ENCODE measurements at places on chromosomes 3 and 15. TPM values are rescaled to one million over a fixed set of nuclear protein-coding genes. Genes with fewer than 3 reads are reported as not detected.

The CAND2 gene
- 2.4 TPM for total RNA-seq

The ALDH1A2 gene
- total RNA-seq = 70.9 TPM

The SCN11A gene
- not detected for total RNA-seq

The ZNF774 gene
- total RNA-seq = 1.4 TPM

The PLS1 gene
- total RNA-seq = 0.85 TPM

The SUCNR1 gene
- not detected for total RNA-seq

The C3orf52 gene
- total RNA-seq = 6.7 TPM

The SMCO1 gene
- not detected for total RNA-seq

The P2RY13 gene
- total RNA-seq = not detected

The TRIM42 gene
- total RNA-seq = not detected

The LRRIQ4 gene
- total RNA-seq = not detected

The TGM5 gene
- not detected for total RNA-seq

The FOXP1 gene
- 70.8 TPM for total RNA-seq

The SPTBN5 gene
- 3.2 TPM for total RNA-seq

The REC114 gene
- total RNA-seq = not detected

The ZNF80 gene
- not detected for total RNA-seq

All from dermis blood vessel endothelial cell (primary cell).